ENCODE measurements at places on chromosomes 12 and 14.

DNA sequence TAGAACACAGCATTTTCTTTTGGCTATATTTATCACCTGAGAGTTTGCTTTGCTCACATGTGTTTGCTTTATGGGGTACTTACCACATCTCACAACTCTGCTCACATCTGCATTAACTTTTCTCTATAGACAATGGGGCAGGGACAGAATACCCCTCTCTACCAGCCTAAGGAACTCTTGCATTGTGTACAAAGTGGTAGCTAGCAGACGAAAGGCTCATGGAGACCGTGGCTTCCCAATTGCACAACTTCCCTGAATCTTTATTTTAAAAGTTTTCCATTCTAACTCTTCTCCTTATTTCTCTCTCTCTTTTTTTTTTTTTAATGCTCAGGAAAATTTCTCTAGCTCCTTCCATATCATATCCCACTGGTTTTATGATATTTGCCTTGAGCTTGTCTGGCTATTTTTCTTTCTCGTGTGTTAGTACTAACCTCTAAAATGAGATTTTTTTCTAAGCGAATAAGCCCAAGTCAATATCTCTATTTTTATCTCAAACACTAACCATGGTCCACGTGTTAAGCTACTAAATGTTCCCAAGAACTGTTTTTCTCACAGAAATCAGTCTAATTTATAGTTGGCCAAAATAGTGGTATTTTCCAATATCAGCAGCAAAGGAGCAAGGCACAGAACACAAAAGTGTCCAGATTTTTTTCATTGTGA, 155.2 kb downstream of the STXBP6 start:
- DNase-seq, result no peak

- no peak for DNase-seq
Measured at GRCh38 chr14:97976861-97977260, 1179.7 kb downstream of the VRK1 start.

DNA sequence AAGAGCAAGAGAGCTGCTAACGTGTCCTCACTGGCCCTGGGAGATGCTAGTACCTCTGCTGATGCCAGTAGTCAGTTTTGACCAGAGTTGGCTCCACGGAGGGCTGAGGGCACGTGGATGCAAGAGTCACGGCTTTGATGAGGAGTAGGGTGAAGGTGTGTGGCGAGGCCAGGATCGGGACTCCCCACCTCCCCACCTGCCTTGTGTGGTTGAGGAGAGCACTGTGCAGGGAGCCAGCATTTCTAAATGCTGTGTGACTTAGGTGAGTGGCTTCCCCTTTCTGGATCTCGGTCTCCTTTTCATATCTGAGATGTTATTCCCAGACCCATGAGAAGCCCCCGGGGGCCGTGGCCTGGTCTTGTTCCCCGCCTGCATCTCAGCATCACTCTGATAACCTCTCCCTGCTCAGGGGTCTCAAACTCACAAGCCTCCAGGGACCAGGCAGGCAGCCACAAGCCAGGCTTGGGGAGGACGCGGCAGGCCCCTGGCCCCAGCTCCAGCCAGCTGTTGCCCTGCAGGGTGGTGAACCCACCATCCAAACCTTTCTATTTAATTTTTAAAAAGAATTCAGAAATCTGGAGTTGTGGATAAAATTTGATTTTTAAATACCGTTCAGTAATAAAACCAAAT, 32.1 kb downstream of the MVK start:
- no peak for DNase-seq

DNA sequence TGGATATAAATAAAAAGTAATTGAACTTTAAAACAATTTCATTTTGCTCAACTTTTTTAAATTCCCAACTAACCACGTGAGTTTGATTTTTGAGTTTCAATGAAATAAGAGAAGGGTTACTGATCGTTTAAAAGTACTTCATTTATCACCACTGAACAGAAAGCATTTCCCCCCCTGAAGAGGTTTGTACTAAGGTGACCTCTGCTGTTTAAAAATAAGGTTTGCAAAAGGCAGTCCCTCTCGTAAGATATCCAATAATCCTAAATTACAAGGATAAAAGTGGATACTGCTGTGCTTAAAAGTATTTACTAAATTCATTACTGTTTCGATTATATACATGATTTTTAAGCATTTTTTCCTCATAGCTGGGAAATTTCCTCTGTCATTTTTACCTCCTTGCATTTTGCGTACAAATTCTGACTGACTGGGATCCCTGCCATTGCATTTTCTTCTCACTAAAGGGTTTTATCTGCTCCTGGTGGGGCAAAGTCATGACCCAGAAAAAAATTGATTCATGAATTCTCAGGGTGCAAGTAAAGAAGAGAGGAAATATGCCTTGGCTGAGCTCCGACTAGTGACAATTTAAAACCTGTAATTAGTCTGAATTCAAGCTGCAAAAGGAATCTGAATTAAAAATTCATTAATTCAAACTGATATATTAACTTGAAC, 463.8 kb downstream of the PRKD1 start:
- DNase-seq, result no peak

GRCh38 chr12:15689751-15690191, 99.4 kb downstream of the EPS8 start:
- DNase-seq, result no peak

DNA sequence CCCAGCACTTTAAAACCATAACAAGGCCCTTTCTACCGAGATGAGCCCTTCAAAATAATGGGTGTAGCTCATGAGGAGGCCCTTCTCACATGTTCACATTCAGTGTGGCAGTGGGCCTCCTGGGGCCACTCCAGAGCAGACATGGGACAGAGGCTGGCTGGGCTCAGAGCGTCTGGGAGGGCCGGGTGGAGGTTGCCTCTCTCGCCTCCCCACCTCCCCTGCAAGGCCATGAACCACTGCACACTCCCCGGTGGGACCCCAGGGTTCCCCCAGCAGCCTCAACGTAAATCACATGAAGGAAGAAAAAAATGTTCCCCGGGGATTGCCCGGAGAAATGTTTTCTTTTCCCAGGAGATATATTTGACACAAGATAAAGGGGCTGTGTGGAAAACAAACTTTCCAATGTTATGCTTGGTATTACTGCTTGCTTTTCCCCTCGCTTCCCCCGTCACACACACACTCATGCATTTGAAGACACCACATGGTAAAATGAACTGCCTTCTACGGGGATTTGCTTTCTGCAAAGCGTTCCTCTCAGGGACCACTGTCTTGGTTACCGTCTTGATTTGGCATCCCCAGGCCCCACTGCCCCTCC, 190.7 kb upstream of the CCND2 start:
- no peak for DNase-seq

GRCh38 chr12:80946591-80946990, 8.9 kb upstream of the LIN7A start:
- DNase-seq, result no peak

GRCh38 chr14:56310643-56311042, 192.4 kb downstream of the PELI2 start:
- DNase-seq, result no peak

- no peak for DNase-seq
Measured at GRCh38 chr12:5577211-5577612, 145.3 kb downstream of the NTF3 start.

DNA sequence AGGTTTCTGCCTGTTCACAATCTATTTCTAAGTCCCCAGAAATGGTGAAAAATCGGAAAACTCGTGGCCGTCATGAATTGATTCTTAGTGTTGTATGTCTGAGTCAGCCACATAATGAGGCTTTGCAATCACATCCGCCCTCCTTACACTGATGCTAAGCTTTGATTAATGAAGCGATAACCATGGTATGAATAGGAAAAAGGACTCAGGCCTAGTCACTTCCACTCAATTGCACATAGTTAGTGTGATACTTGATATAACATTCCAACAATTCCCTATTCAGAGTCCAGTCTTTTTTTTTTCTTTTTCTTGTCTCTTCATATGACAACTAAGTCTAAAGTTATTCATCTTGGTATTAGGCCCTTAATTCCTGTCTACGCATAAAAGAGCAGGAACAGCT, 1231.0 kb downstream of the VRK1 start:
- no peak for DNase-seq

DNA sequence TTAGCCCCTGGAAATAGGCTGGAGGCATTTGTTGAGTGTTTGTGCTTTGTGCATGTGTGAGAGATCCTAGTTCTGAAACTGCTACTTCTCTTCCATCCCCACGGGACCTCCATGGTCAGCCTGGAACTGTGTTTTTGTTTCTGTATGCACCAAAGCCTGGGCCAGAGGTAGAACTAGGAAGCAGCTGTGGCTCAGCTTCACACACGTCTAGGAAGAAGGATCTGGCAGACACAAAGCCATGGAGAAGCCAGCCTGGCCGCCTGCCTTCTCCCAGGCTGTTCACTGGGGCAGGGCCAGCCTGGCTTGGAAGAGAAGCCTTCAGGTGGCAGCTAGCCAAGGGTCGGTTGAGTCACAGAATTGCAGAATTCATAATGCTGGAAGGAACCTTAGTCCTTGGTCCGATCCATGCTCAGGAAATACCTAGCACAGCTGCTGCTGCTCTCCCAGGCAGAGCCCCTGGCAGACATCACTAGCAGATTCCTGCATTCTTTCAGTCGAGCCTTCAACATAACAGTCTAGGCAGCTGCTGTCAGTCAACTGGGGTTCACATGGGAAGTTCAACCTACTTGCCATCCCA, 27.0 kb downstream of the RIN3 start:
- no peak for DNase-seq

DNA sequence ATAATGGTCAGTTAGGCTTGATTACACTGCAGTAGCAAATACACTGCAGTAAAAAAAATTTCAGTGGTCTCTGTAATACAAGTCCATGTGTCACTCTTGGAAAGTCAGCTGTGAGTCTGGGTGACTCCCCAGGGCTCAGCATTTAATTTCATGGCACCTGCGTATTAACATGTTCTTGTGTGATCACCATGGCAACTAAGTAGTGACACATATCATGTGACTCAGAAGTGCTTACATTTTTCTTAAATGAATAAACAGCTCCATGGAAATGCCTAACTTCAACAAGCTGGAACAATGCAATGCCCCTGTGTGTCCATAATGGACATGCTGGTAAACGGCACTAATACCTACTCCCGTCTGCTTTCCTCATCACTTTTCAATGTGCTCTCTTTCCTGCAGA, 88.5 kb upstream of the ANO4 start:
- no peak for DNase-seq

DNA sequence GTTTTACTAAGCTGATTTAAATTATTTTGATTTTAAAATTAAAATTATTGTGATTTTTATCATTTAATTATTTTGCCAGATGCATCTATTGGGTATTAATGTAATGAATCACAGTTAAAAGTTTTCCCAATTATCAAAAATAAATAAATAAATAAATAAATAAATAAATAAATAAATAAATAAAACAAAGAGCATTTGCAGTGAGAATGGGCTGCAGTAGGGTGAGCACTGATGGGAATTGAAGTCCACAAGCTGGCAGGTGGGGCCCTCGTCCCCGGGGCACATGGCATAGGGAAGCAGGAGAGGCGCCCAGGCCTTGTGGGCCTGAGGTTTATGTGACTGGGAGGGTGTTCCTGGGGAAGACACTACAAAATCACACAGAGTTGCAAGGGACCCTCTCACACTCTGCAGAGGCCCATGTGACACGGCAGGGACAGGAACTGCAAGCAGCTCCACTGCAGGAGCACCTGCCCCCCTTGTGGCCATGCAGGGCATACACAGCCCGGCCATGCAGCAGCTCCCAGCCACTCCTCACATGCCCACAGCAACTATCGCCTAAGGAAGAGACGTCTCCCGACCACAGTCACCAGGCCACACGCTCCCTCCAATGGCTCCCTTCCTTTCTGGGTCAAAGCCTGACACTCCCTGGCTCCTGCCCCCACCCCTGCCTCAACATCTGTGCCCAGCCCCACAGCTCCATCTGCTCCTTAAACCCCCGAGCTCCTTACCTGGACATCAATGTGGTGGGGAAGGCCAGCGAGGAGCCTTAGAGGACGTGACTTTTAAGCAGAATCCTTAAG, 256.3 kb upstream of the SFSWAP start:
- DNase-seq, result peak; percentile 10

DNA sequence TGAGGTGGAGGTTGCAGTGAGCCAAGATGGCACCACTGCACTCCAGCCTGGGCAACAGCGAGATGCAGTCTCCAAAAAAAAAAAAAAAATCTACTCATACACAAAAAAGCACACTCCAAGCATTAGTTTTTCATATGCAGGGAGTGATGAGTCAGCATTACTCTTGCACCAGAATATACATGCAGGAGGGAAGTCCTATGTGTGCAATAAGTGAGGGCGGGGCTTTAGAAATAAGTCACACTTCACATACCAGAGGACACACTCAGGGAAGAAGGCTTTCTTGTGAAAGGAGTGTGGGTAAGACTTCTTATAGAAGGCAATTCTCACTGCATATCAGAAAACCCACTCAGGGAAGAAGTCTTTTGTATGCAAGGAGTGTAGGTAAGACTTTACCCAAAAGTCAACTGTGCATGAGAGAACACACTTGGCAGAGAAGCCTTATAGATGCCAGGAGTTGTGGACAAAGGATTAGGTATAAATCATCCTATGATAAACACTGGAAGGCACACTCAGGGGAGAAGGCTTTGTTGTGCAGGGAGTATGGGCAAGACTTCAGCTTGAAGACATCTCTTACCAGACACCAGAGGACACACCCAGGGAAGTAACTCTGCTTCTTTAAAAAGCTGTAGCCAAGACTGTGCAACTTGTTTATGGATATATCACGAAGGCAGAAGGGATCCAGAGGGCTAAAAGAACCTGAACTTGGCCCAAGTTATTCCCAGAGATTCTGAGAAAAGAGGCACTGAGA, 50.5 kb downstream of the ATF7 start:
- DNase-seq, result no peak

GRCh38 chr12:3049611-3050249, 27.4 kb upstream of the TSPAN9 start:
- no peak for DNase-seq

- DNase-seq, result no peak
Measured at GRCh38 chr14:20679907-20680306, 4.5 kb upstream of the RNASE4 start.

DNA sequence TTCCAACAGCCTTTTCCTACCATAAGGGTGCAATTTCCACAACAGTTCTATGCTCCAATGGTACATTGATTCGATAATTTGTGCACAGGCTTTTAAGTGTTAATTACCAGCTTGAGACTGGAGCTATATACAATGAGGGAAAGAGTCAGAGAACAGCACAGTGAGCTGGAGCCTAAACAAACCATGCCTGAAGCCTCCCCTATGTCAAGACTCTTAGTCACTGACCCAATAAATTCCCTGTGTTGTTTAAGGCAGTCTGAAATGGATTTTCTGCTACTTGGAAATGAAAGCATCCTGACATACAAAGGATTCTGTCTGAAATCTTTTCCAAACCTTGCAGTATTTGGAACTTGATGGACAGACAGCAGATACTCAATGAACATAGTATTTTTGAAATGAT, 149.0 kb downstream of the EFCAB11 start:
- no peak for DNase-seq

DNA sequence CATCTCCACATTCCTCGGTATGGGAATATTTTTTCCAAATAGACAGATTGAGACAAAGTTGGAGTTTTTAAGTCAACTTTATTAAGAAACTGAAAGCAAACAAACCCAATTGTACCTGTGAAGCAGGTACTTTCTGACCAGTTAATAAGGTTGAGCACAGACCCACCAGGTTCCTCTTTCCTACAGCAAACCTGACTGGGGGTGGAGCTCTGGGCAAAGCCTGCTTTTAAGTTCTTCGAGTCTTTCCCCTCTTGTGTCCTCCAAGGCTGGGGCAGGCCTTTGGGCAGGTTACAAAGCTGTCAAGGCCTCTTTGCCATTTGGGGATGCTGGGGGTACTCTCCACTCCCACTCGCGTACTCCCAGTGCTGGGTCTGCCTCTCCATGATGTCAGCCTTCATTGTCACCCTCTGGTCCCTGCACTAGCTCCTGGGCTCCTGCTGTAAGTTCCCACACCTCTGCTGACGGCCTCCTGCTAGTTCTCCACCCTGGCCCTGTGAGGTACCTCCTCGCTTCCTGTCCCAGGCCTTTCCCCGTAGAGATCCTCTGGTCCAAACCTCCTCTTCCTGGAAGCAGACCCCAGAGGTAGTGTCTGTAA, 3.2 kb downstream of the KCNH3 start:
- no peak for DNase-seq
